Inflammatory macrophage treated with lipopolysaccharide for 4 hours (primary cell): ENCODE measurements at places on chromosomes 5 and 9.

GRCh38 chr9:126494264-126494663 lies 119.5 kb upstream of the LMX1B start:
- DNase-seq: no peak

DNA sequence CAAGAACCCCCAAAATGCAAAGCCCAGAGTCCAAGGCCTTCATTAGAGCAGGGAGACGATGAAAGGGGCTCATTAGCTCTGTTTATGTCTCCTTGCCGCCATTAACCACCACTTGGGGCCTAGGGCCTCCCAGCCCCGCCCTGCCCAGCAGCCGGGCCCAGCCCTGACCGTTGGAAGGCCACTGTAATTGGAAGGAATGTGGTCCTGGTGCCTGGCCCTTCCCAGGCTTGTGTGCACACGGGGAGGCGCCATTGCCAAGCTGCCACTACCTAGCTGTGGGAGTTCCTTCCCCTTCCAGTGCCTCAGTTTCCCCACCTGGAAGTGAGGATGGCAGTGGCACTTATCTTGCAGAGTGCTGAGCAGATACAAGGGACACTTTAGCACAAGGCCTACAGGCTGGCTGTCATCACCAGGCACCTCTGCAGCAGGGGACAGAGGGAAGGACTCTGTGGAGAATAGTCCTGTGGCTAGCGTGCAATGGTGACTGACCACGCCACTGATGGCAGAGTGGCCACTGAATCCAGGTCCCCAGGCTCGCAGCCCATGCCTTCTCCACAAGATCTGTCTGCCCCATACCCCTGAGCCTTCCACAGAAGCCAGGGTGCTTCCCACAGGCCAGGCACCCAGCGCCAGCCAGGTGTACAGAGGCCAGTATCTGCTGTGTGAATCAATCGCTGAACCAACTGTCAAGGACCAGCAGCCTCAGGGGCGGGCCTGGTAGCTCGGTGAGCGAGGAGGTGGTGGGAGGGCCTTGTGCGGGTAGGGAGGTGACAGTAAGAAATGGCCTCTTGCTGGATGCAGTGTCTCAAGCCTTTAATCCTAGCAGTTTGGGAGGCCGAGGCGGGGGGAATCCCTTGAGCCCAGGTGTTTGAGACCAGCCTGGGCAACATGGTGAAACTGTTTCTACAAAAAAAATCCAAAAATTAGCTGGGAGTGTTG lies 20.8 kb downstream of the GBGT1 start:
- DNase-seq: no peak

DNA sequence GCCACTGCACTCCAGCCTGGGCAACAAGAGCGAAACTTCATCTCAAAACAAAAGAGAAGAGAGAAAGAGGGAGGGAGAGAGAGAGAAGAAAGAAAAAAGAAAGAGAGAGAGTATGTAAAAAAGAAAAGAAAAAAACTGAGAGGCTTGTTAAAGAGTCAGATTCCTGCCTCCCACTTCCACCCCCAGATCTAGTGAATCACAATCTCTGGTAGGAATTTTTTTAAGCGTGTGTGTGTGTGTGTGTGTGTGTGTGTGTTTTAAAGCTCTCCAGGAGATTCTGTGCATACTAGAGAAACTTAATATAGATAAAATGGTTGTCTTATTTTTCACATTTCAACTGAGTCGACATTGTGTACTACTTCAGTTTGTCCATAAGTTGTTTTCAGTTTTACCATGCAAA lies 32.0 kb downstream of the SAR1B start:
- no peak for DNase-seq

- DNase-seq: peak; percentile 52
Observed at GRCh38 chr9:133707065-133707762, 30.9 kb downstream of the SARDH start.

DNA sequence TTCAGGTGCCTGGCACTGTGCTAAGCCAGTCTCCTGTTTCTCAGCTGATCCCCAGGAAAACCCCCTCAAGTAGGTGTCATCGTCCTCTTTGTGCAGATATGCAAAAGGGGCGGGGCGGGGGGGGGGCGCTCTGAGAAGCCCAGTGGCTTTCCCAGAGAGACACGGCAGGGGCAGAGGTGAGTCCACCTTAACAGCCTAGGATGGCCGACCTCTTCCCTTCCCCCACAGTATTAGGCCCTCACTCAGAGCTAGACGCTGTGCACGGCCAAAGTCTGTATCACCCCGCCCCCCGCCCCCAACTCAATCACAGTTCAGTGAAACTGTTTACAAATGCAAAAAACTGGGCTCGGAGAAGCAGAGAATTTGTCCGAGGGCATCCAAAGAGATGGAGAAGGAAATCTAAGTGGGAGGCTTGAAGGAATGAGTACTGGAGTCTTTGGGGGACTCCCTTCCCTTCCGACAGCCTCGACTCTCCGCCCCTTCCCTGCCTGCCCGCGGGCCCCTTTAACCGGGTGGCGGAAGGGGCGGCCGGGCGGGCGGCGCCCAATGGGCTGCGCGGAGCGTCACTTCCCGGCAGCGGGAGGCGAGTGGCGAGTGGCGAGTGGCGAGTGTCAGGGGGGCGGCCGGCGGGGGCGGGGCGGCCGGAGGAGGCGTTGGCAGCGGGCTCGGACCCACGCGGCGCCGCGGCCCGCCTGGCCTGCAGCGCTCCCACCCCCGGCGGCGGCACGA lies at the start of gene ERGIC1:
Gene ERGIC1, plus strand, starts transcription at position 566 of the 729 bp plus-strand sequence. Its CDS starts 163 bp downstream, at position 729.
- peak; percentile 87 for DNase-seq

- no peak for DNase-seq
Observed at GRCh38 chr5:54171645-54172384, 138.6 kb downstream of the ARL15 start.
